ENCODE measurements at places on chromosomes 6 and 20.

DNA sequence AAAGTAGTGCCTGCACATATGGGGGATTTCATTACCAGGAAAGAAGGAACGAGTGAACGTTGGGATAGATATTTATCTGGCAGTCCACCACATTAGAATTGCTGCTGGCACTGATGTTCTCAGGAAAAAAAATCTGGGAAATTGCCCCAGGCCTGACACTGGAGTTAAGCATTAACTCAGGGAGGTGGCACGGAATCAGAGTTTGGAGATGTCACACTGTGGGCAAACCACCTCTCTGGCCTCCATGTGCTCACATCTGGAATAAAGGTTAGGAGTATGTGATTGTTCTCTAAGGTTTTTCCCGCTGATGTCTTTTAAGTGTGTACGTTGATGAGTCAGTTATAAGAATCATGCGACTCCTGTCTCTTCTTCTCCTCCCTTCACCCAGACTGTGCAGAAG lies 7.9 kb downstream of the TGM3 start:
- DNase-seq = peak; percentile 64

GRCh38 chr6:140079328-140079727 lies 704.9 kb upstream of the CITED2 start:
- no peak for DNase-seq

DNA sequence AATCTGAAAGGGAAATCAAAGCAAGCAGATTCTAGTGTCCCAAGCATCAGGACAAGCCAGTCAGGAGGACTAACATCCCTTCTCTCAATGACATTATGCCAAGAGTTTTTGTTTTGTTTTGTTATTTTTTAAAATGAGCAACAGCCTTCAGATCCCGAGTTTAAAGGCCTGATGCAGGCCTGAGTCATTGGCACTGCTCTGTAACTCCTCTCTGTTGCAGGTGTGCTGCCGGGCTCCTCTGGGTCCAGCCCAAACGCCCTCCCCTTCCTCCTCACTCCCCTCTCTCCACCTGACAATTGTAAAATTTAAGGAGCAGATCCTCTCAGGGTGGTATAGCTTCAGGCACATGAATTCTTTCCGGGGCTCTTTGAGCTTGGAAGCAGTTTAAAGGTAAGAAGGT lies 502.0 kb downstream of the BMP2 start:
- no peak for DNase-seq

DNA sequence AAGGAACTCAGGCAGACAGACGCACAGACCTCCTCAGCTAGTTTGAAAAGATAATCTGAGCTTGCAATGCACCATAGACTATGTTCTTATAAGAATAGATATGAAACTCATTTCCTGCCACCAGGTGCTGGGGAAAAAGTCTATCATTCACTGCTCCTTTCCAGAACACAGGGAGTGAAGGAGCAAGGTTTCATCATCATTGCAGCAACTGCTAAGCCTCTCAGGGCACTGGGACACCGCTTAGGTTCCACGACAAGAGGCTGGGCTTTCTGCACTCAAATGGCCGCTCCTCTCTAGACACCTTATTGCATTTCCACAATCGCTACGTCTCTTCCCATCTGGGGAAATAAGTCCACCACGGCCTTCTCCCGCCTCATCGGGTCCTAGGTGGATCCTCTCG lies 418.5 kb upstream of the JARID2 start:
- DNase-seq = no peak

GRCh38 chr6:100171533-100172321 lies 177.7 kb upstream of the MCHR2 start:
- DNase-seq = no peak

DNA sequence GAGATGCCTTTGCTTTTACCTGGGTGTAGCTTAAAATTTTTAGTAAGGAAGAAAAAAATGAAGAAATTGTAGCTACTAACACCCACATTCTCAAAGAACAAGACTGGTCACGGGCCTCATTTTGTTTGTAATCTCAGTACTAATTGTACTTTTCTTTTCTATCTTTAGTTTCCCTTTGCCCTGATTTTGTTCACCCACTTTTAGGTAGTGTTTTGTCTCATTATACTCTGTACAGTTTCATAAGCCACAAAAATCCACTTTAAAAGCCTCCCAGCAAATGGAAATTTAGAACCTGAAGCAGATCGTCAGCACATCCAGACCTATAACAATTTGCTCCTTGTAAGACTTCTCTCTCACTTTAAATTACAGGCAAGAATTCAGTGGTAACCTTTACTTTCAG lies 43.3 kb downstream of the TP53INP2 start:
- no peak for DNase-seq

GRCh38 chr6:159880412-159880975 lies 10.3 kb upstream of the MAS1 start:
- no peak for DNase-seq

DNA sequence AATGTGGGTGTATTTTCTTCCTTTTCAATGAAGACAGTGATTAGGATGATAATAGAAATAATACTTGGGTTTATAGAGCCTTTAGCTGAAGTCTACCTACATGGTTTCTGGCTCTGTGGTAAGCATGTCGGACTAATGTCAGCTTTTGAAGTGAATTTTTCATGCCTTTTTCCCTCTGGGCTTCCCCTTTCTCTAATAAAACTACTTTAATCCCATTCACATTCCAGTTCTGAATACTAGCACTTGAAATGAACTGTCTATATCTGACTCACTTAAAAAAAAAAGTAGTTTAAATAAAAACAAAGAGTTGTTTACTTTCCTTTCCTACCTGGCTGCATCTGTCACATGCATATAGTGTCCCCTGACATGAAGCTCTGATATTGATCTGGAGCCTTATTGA lies 545.9 kb upstream of the FLRT3 start:
- no peak for DNase-seq

DNA sequence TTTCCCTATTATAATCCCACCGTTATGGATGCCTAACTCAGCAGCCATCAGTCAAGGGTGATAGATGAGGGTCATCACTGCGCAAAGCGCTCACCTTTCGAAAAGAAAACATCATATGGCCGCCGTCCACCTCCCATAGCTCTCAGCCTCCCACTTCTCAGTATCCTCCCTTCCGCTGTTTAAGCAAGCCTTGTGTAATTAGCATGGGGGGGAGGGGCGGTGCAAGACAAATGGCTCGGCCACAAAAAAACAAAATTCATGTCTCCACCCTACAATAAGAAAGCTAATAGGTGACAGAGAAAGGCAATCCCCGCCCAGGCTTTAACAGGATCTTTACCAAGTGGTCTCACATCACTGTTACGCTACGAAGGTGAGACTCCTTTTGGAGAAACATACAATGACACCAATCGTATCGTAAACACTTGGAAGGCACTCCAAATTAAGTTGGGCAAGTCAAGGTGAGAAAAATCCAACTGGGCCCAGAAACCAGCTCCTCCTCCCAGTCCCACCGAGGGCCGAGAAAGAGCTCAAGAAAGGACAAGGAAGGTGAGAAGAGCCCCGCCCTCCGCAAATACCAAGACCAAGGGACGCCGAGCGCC lies 645 bp downstream of the DDX39B start:
- peak; percentile 73 for DNase-seq

DNA sequence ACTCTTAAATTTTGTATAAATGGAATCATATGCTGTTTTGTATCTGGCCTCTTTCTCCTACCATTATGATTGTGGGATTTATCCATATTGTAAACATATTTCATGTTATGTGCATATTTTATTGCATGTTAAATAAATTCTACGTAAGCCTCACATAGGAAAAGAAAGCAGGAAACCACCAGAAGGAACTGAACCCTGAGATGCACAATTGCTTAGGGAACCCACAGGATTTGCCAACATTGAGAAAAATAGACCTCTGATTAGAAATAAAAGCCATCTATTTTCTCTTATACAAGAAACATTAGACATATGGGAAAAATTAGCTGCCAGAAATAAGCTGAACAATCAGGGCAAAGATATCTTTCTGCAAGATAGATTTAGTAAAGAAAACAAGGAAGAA lies 111.2 kb upstream of the CARMIL1 start:
- no peak for DNase-seq

DNA sequence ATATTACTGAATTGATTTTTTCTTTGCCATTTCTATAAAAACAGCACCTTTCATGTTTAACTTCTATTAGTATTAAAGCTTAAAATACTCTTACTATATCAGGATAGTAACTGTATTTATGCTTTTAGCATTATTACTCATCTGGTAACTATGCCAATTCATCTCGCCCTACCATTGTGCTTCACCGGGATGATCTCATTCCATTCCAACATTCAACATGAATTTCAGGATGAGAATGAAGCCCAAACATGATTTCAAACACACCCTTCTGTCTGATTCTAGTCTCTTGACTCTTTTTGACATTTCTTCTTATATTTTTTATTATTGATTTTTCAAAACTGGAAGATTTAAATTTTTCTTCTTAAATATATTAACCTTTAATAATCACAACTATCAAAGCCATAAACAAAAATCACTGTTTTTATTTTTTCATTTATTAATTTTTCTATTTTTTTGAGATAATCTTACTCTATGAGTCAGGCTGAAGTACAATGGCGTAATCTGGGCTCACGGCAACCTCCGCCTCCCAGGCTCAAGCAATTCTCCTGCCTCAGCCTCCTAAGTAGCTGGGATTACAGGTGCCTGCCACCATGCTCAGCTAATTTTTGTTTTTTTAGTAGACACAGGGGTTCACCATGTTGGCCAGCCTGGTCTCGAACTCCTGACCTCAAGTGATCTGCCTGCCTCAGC lies 46.7 kb downstream of the GJA1 start:
- no peak for DNase-seq

DNA sequence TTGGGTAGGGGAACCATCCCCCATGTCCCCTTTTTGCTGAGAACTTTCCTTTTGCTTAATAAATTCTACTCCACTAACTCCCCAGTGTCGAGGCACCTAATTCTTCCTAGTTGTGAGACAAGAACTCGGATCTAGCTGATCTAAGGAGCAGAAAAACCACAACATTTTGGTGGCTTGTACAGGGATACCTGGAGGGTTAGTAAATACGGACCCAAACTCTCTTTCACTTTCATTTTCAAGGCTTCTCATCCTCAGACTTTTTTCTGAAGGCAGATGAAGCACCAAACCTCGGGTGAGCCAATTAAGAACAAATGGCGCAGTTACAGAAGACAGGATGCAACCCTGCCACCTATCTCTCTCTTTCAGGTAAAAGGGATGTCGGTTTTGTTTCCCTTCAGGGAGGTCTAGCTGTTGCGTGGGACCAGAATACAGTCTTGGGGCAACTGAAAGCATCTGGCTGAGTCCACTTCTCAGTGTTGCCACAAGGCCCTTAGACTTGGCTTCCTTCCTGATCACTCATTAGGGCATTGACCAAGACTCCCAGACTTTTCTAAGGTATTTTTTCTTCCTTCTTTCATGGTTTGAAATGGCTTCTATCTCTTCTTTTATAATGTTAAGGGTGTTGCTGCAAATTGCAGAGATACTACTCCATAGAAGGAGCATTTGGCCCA lies 11.1 kb upstream of the HTR1B start:
- DNase-seq = no peak

GRCh38 chr20:43727980-43728590 lies 1.3 kb upstream of the GTSF1L start:
- DNase-seq = peak; percentile 37

DNA sequence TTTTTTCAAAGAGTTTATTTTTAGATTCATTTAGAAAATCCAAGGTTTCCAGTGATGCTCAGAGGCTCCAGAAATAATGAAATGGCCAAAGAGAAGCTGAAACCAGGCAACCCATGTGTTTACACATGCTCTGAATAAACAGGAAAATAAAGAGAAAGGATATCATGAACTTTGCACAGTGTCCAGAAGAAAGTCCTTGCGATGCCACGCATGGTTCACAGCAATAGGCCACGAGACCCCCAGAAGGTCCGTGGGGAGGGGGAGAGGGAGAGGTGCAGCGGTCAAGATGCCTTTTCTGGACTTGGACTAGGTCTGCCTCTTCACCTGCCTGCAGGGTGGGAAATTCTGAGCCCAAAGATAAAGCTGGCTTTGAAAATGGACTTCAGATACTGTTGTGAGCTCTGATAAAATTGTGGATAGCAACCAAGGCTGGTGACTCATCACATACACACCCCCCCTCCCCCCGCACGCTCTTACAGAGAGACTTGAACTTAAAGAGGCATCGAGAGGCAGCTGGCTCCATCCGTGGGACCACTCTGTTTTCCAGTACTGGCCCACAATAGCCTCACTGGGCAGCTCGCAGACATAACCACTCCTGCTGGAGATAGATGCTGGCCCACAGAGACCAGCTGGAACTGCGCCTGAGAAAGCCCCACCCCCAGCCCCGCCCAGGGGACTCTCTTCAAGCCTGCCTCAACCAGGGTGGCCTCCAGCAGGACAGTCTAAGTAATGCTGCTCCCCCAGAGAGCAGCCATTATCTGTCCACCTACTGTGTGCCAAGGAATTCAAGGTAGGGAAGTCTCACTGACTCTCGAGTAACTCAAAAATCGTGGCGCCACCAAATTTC lies 21.2 kb upstream of the NFATC2 start:
- peak; percentile 56 for DNase-seq

DNA sequence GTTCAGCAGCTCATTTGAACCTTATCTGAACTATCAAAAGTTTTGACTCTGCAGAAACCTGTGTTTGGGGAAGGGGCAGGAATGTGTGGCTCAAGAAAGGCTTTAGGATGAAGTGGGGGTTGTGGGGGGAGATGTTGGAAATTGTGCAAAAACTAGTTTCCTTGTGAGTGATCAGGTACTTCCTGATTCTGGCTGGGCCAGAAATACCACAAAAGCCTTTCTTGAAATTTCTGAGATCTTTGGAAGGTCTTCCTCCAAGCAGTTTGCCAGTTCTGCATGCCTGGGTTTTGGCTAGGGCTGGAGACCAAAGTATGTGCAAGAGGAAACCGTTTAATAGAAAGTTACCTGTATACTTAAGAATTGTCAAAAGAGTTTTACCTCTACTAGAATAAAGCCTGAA lies 116.6 kb downstream of the BMP2 start:
- no peak for DNase-seq

- DNase-seq = no peak
Observed at GRCh38 chr6:56911847-56912246, 43.1 kb upstream of the BEND6 start.

GRCh38 chr6:87848616-87849015 lies 146.6 kb upstream of the AKIRIN2 start:
- DNase-seq = peak; percentile 50

- no peak for DNase-seq
Observed at GRCh38 chr6:134247231-134247833, 70.6 kb downstream of the SGK1 start.

GRCh38 chr6:105606831-105607463 lies 204.1 kb upstream of the PREP start:
- no peak for DNase-seq
